ENCODE measurements at places on chromosomes 16 and 17.
A peak's percentile ranks its signal among the peaks of the same experiment; 100 is the strongest.

GRCh38 chr16:49660626-49661025 lies 195.3 kb downstream of the ZNF423 start:
- DNase-seq: no peak

- DNase-seq: peak; percentile 30
Observed at GRCh38 chr17:45314741-45315647, 1.8 kb downstream of the MAP3K14 start.

DNA sequence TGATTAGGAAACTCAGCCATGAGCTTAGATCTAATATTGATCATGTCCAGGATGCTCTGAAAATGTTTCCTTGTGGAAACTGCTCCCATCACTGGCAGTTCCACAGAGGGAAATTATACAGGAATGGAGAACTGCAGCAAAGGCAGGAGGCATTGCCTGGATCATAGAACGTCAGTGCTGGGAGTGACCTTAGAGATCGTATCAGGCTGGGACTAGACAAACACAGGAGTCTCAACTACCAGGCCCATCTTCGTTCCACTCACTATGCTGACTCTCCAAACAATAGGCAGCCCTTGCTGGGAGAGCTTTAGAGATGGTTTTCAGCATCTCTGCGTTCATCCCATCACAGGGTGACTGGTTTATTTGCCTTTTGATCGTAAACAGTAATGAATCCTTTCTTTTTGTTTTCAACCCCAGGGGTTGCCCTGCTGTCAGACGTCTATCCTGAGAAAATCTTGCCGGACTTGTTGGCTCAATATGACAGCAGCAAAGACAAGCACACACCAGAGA lies 130.3 kb downstream of the TANGO6 start:
- DNase-seq: no peak

GRCh38 chr17:51270636-51271035 lies 10.3 kb downstream of the UTP18 start:
- DNase-seq: no peak

- DNase-seq: no peak
Observed at GRCh38 chr17:10155371-10156076, 42.9 kb downstream of the GAS7 start.

- DNase-seq: no peak
Observed at GRCh38 chr16:78689028-78689427, 589.6 kb downstream of the WWOX start.

GRCh38 chr17:6254036-6254435 lies 180.9 kb downstream of the AIPL1 start:
- DNase-seq: no peak

DNA sequence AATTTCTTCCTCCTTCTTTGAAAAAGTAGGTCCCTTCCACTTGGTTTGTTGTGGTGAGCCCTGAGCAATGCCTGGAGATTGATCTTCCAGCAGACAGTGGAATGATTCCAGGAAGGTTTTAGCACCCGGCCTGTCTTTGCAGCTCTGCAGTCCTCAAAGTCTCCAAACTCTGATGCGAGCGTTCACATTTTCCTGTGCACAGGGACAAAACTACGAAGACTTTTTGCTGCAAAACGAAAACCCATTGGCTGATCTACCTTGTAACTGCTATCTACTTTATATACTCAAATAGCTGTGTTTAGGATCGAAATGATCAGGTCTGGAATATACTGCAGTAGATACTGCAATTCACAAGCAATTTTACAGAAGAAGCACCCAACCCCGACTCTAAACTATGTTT lies 21.7 kb downstream of the G6PC1 start:
- no peak for DNase-seq

DNA sequence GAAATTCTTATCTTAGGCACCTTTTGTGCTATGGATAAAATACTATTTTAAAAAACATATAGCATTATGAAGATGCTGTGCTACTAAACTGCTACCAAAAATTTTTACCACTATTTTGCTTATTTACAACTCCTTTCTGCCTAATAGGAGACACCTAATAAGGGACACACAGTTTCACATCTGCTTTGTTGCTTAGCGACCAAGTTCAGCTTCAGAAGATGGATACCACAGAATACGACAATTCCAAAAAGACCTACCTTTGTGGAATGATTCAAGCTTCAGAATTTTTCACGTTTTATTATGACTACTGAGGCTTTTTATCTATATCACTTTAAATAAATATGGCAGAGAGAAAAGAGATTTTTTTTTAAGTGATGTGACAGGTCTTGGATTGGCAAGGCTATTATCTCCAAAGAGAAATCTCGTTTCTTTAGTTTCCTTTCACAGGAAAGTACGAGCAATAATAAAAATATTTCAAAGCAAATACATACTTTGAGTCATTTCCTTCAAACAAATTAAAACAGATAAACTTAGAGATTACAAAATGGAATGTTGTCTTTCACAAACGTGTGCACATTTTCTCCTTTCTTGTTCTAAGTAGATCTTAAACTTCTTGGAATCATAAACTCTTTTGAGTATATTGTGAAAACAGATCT lies 35.4 kb downstream of the SPAG9 start:
- no peak for DNase-seq

- no peak for DNase-seq
Observed at GRCh38 chr17:63932721-63933120, 590 bp upstream of the CD79B start.

DNA sequence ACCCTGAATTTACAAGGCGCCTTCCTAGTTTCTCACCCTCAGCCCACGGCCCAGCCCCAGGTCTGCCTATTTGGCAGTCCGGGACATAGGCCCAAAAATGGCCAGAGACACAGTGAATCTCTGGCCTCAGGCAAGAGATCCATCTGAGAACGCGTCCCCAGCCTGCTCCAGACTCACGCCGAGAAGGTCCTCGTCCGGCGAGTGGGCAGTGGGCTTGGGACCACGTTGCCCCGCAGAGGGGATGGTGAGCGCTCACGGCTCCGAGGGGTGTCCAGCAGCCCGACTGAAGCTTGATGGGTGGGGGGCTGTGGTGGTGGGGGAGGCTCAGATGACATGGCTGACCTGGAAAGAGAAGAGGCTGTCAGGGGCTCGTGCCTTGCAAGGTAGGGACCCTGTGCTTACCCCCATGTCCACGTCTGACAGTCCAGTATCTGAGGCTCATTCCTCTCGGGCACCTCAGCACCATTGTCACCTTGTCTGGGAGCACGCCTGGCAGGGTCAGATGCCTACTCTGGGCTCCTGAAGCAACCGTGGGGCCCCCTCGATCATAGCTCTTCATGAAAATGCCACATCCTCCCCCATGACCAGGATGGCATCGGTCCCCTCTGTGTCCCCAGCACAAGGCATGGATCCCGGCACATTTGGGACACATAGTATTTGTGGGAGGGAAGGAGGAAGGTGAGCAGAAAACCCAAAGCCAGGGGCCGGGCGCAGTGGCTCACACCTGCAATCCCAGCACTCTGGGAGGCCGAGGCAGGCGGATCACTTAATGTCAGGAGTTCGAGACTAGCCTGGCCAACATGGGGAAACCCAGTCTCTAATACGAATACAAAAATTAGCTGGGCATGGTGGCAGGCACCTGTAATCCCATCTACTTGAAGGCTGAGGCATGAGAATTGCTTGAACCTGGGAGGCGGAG lies 9.6 kb downstream of the CARHSP1 start:
- no peak for DNase-seq

- DNase-seq: peak; percentile 73
Observed at GRCh38 chr17:8162233-8162996, at the start of gene VAMP2. Gene VAMP2, minus strand, starts transcription at chr17:8162948. Its CDS starts 69 bp downstream, at chr17:8162879.

DNA sequence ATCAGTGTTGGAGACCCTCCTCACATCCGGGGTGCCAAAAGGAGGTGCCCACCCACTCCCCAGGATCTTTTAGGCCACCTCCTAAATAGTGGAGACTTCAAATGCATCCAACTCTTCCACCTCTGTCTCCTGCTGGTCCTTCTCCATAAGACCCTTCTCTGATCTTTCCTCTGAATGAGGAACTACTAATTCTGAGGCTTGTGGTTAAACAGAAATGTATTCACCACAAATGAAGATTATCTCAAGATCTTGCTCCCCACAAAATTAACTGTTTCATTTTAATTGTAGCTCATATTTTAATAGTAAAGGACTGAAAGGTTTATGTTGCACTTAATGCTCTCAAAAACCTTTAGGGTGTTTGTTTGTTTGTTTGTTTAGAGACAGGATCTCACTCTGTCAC lies 34.1 kb downstream of the TLE7 start:
- no peak for DNase-seq

DNA sequence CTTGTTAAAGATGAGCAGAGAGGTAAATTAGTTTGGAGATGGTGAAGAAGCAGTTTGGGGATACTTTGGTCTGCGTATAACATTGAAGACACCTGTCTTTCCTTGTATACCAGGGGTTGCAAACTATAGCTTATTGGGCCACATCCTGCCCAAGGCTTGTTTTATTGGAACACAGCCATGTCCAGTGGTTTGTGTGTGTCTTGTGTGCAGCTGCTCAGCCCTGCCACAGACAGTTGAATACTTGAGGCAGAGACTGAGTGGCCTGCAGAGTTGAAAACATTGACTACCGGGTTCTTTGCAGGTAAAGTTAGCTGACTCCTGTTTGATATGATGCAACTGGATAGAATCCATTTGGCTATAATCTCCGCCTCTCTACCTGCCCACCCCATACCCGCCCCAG lies 224.4 kb downstream of the PRKCA start:
- DNase-seq: no peak

- no peak for DNase-seq
Observed at GRCh38 chr17:72565758-72566157, 444.9 kb downstream of the SOX9 start.

DNA sequence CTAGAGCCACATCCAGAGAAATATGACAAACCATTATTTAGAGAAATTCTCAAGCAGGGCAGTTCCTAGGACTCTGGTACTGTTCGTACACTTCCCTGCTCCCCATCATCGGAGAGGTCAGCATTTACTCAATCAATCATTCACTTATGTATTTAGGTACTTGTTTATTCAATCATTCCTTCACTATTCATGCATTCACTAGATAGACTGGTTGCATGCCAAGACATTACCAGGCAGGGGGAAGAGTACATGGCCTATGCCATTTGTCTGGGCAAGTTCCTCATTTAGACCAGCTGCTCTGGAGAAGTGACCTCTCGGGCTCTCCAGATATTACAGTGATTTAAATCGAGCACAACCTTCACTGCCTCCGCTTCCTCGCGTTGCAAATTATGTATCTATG lies 603.4 kb downstream of the KCNJ2 start:
- no peak for DNase-seq

DNA sequence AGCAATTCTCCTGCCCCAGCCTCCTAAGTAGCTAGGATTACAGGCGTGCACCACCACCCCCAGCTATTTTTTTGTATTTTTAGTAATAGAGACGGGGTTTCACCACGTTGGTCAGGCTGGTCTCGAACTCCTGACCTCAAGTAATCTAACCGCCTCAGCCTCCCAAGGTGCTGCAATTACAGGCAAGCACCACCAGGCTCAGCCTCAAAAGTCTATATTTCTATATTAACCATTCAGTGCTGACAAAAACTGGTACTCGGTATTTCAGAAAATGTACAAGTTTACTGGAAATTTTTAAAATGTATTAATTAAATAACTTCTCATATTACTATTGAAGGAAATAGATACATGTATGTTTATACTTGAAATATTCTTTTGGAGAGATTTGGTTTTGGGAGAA lies 1.4 kb upstream of the HEXD start:
- DNase-seq: no peak

DNA sequence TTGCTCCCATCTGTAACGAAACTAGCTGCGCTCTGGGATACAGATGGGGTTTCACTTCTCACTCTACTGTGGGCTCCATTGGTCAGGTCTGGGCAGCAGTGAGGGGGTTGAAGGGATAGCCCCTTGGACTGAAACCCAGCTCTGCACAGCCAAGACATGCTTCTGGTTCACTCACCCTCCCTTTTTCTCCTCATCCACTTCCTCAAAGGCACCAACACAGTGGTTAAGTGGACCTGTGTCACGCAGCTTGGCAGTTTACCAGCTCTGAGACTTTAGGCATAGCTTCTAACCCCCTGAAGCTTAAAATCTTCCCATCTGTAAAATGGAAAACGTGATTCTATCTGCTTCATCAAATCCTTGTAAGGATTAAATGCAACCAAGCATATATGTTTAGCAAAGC lies 11.5 kb upstream of the KRT38 start:
- no peak for DNase-seq

DNA sequence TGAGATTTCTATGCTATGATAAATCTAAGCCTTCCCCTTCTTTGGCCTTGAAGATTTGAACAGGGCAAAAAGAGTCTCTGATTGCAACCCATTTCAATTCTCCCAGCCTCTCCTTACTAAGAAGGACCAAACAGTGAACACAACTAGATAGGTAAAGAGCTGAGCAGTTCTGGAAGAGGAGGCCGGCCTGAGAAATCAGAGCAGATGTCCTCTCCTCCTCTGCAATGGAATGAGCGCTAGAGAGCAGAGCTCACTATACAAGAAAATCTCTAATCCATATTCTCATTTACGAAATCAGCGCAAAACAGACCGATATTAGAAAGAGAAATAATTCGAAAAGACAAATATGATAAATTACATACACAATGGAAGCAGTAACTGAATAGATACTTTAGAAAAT lies 124.2 kb downstream of the CDK5R1 start:
- no peak for DNase-seq

GRCh38 chr17:65532101-65532890 lies 29.2 kb downstream of the AXIN2 start:
- DNase-seq: no peak

- DNase-seq: peak; percentile 49
Observed at GRCh38 chr17:27339836-27340550, 46.1 kb downstream of the WSB1 start.

DNA sequence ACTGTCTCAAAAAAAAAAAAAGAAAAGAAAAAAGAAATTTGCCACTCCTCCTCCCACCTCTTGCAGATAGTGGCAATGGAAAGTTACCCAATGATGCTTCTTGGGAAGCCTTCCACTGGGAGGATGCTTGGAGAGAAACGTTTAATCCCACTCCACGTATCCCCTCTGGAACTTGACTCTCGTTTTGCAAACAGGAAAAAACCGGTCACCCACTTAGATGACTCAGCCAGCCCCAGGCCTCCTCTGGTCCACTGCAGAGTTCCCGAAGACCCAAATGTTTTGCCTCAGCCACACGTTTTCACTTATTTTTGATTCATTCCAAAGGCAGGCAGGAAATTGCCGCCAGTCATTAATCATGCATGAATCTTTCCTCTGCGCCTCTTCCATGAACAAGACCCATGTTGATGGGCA lies 9.3 kb upstream of the TNFRSF17 start:
- no peak for DNase-seq

- no peak for DNase-seq
Observed at GRCh38 chr17:28997806-28998205, 8.0 kb downstream of the SEZ6 start.

DNA sequence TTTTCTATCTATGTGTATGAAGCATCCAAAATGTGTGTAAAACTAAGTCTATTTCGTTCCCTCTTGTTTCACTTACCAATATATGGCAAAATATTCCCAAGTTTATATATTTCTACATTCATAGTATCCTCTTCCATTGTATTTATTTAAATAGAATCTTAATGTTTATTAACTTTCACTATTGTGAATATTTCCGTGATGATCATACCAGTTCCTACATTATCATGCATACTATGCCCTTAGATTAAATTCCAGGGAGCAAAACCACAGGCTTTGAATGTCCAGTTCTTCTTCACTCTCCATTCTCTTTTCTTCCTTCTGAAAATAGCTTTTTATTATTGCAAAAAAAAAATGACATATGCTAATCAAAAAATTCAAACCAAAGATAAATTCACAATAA lies 4.0 kb downstream of the MAP2K6 start:
- DNase-seq: no peak

GRCh38 chr16:50697881-50698767 lies 4.7 kb downstream of the NOD2 start:
- DNase-seq: peak; percentile 34

GRCh38 chr16:48609652-48610029 lies 339 bp downstream of the N4BP1 start:
- DNase-seq: no peak
